ENCODE measurements at places on chromosomes 4 and X. TPM values are rescaled to one million over a fixed set of nuclear protein-coding genes. Genes with fewer than 3 reads are reported as not detected.

DNA sequence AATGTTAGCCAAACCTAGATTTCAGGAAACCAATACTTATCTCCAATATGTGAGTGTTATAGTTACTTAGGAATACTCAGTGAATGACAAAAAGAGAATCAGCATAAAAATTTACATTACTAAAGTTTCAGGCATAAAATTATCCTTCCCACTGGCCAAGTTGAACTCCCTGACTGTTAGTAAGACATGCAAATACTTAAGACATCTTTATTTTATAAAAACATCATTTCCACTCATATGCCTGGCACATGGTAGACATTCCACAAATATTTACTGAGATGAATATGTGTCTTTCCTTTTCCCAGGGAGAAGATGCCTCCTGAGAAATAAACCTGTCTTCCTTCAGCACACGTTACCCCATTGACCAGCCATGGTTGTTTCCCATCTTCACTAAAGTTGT is 7.3 kb downstream of the VEGFD start:
- no peak for DNase-seq

DCAF4L1 gene
- 0.20 TPM for total RNA-seq

- DNase-seq: no peak
These were observed 33.7 kb downstream of the FRMD7 start for GRCh38 chrX:132094164-132094563.

CPE gene
- total RNA-seq: not detected

GRCh38 chr4:132737344-132737743 is 411.8 kb upstream of the PCDH10 start:
- DNase-seq: no peak

GRCh38 chr4:7074426-7074825 is 6.6 kb upstream of the GRPEL1 start:
- no peak for DNase-seq

GRCh38 chr4:155853189-155853588 is 12.9 kb downstream of the ASIC5 start:
- DNase-seq: no peak

- DNase-seq: no peak
These were observed 104.9 kb downstream of the SLIT2 start for GRCh38 chr4:20356565-20356964.

DNA sequence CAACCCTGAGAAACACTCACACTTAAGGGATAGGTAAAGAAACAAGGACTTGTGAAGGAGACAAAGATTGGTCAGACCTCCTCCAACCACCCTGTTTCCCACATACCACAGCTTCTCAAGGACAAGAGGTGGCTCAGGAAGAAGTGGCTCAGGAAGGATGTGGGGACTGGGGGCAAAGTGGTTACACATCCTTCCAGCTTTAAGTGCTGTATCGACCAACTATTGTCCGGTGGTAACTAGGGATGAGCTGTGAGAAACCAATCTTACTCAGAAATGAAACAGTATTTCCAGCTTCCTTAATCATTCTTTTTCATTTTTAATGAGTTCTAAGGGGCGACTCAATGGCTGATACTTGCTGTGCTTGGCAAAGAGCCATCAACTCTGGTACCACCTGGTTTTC is 8.5 kb upstream of the LHFPL1 start:
- no peak for DNase-seq

- DNase-seq: no peak
These were observed 14.6 kb downstream of the HERC3 start for GRCh38 chr4:88606832-88607231.

DNA sequence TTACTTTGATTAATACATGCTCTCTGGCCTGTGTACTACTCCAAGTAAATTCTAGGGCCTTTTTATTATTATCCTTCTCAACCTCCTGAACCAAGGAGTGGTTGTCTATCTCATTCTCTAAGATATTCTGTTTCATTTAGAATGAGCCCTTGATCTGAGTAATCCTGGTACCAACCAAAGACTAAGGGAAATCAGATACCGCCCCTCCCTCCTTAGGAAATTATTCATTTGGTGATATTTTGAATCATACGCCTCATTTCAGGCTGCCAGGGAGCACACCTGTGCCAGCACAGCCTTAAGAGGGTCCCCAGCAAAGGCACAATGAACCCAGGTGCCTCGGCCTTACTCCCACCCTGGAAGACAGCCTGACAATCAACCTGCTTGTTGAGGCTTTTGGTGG is 73.2 kb upstream of the STARD8 start:
- DNase-seq: no peak

KIAA1210 gene
- total RNA-seq: not detected

RNF212 gene
- 0.93 TPM for total RNA-seq

GRCh38 chrX:134718966-134719317 is 60.7 kb upstream of the PLAC1 start:
- DNase-seq: peak; percentile 8

GRCh38 chr4:70619288-70619687 is 9.3 kb upstream of the ENAM start:
- no peak for DNase-seq
